ENCODE measurements at places on chromosomes 2 and 18.

DNA sequence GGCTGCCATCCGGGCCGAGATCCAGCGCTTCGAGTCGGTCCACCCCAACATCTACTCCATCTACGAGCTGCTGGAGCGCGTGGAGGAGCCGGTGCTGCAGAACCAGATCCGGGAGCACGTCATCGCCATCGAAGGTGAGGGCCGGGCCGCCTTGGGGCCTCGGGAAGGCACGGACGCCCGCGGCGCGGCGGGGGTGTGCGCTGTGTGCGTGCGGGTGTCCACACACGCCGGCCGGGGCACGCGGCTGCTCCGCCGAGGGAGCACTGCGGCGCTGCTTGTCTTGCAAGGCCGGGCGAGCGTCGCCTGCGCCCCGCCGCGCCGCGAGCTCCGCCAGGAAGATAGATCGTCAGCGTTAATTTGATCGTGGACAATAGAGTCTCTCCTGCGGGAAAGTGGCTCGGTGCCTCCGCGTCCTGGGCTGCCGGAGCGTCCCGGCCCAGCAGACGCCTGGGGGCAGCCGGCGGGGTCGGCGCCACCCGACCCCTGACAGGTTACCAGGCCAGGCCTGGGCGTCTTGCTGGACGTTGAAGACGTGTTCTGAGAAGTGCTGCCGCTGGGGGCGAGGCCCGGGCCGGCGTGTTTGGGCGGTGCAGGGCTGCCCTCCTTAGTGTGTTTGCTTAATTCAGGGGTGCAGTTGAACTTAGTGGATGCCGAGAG is 1.0 kb downstream of the AGAP1 start:
- ATAC-seq = peak; percentile 56

GRCh38 chr2:144924827-144925226 is 404.9 kb upstream of the ZEB2 start:
- no peak for ATAC-seq

- ATAC-seq = no peak
Observed at GRCh38 chr18:31684279-31685096, at the start of gene B4GALT6. B4GALT6 (minus strand) TSS chr18:31684581; CDS start chr18:31684426, 155 bp downstream.

DNA sequence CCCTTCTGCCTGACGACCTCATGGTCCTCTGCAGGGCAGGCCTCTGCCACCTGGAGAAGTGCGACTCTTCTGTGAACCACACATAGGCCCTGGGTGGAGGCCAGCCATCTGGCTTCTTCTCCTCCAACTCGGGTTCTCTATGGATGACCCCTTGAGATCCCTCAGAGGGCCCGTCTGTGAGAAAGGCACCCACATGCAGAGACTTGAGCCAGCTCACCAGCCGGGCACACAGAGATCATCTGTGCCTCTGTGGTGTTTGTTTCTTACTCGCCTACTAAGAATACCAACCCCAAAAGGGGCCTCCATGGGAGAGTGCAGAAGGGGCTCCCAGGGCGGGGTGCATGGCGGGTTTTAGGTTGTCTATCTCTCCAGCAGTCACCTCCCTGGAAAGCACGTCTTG is 176.5 kb upstream of the SALL3 start:
- no peak for ATAC-seq

GRCh38 chr2:122273785-122274419 is 518.5 kb downstream of the TSN start:
- no peak for ATAC-seq

- no peak for ATAC-seq
Observed at GRCh38 chr18:37424507-37424906, 141.1 kb downstream of the CELF4 start.

DNA sequence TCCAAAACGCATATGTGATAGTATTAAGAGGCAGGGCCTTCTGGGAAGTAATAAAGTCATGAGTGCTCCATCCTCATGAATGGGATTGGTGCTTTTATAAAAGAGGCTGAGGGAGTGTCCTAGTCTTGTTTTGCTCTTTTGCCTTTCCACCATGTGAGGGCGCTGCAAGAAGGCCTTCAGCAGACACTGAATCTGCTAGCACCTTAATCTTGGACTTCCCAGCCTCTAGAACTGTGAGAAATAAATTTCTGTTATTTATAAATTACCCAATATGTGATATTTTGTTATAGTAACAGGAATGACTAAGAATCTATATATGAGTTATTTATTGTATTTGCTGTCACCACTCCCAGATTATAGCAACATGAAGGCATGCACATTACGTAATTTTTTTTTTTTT is 63.5 kb downstream of the PLA2R1 start:
- peak; percentile 22 for ATAC-seq

DNA sequence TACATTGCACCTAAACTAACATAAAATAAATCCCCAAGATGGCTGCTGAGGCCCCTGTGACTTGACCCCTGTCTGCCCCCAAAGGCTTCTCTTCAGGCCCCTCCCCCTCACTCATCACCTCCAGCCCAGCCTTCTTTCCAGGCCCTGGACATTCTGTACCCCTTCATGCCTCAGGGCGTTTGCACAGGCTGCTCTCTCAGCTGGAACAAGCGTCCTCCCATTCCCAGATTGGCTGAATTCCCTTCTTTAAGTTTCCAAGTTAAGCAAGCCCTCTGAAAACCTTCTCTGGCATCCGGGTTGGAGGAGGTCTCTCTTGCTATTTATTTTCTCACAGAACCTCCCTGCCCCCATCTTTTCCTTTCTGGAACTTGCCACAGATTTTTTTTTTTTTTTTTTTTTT is 165.2 kb upstream of the BCL2L11 start:
- no peak for ATAC-seq
